Activated naive CD8-positive, alpha-beta T cell treated with anti-CD3 and anti-CD28 coated beads, Interleukin-2, amount 10 ng/mL, durations not matched to agents 7 days and 5 days (primary cell): ENCODE measurements at places on chromosomes 2 and 18. TPM values are rescaled to one million over a fixed set of nuclear protein-coding genes. Genes with fewer than 3 reads are reported as not detected.

DNA sequence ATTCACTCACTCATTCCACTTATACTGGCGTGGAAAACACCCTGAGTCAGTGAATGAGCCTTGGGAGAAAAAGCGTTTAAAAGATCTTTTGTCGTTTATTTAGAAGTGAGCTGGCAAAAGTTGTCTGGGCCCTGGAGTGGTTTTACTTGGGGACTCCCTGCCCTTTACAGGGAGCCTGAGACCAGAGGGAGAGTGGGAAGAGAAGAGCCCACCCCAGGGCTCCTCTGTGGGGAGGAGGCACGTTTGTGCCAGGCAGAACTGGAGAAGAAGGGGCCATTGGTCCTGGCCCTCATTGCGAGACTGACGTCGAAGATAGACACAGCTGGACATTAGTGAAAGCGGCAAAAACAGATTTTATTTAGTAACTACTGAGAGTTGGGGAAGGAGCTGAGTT lies 25.7 kb downstream of the DCDC2C start:
- H3K4me1 ChIP-seq: peaks cover 7% of the 10 kb centered on the region
- no peak for DNase-seq
- peaks cover 6% of the 10 kb centered on the region for H3K27me3 ChIP-seq
- no peaks in the 10 kb centered on the region for H3K36me3 ChIP-seq

DNA sequence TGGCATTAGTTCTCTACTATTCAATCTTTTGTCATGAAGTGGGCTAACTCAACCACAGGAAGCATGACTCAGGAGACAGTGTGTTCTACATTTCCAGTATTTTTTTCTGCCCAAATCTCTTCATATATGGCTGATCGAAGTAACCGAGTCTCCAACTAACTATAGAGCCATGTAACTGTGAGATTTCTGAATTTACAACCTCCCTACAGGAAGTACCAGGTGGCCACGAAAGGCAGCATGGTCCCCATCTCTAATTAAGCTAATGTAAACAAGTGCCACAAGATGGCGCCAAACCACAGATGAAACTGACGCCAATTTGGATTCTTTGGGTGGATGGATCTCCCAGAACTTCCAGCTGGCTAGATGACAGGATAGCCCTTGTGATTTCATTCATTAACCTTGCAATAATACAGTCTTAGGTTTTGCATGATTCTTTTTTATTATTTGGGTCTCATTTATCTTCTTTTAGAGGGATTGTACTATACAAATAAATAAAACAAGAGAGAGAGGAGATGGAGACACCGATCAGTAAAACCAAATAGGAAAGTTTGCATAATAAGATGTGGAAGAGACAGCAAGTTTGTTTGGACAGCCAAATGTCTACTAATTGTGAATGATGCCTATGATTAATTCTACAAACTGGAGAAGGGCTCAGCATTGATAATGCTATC lies 18.3 kb upstream of the ARHGAP15 start:
- DNase-seq: peak; percentile 45
- H3K4me3 ChIP-seq: peak overlapping the region; percentile 59
- no peaks in the 10 kb centered on the region for H3K27me3 ChIP-seq
- H3K4me1 ChIP-seq: peaks cover 30% of the 10 kb centered on the region
- peak overlapping the region; percentile 70 for H3K27ac ChIP-seq

DNA sequence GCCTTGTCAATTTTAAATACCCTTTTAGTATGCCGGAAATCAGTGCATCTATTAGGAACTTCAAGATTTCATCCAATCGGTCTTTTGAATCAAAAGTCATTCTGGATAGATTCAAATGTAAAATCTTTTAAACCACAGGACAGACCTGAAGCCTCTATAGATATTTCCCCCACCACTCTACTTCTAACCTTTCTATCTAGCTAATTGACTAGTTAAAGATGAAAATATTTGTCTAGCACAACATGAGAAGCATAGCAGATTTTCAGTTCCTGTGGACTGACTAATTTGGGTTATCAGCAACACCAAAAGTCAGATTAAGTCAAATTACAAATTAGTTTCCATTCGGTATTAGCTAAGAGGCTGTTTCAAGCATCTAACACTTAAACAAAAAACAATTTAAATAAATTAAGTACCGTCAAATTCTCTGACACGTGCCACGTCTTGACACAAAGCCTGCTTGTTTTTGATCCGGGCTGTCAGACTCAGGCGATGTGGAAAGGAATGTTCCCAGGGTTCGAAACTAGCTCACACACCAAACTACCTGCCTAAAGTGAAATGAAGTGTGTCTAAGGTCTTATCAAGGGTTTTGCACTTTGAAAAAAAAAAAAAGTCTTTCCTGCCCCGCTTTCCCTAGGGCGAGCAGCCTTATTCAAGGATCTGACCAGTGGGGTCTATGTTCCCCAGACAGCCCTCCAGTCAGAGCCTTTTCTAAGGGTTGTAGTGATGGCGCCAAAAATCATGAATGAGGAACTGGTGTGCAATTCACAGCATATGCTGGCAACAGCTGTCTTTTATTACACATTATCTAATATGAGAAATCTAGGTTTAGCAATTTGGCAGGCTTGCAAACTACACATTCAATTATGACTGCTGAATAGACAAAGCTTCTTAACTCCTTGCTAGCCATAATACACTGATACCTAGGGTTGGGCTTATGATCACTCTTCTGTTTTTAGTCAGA lies 4.7 kb downstream of the CYTIP start:
- H3K27me3 ChIP-seq: no peaks in the 10 kb centered on the region
- peak overlapping the region; percentile 90 for H3K4me3 ChIP-seq
- H3K4me1 ChIP-seq: peaks cover 27% of the 10 kb centered on the region
- peak overlapping the region; percentile 92 for H3K27ac ChIP-seq
- DNase-seq: no peak

DNA sequence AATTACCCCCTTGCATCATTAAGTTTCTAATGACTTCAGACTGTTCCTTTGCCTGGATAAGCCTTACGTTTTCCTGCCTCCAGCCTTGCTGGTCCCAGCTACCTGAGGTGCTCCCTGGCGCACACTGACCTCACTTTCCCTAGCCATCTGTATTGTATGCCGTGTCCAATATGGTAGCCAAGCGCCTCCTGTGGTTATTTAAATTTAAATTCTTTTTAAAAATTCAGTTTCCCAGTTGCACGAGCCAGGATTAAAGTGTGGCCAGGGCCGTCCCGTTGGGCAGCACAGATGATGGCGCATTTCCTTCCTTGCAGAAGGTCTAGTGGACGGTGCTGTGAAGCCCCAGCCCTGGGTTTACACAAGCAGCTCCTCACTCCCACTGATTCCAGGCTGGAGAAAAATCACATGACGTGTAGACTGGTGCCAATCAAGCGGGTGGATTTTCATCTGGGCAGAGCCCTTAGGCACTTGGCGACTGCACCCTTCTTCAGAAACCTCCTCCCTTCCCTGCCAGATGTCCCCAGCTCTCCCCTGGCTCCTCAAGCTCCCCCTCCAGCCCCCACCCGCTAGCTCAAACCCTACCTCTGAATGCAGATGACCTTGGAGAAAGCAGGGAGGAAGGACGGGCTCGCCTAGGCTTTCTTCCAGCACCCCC lies 33.9 kb downstream of the ACKR3 start:
- H3K27ac ChIP-seq: no peak overlapping the region
- no peak for DNase-seq
- H3K27me3 ChIP-seq: peaks cover 6% of the 10 kb centered on the region
- peaks cover 2% of the 10 kb centered on the region for H3K4me1 ChIP-seq

DNA sequence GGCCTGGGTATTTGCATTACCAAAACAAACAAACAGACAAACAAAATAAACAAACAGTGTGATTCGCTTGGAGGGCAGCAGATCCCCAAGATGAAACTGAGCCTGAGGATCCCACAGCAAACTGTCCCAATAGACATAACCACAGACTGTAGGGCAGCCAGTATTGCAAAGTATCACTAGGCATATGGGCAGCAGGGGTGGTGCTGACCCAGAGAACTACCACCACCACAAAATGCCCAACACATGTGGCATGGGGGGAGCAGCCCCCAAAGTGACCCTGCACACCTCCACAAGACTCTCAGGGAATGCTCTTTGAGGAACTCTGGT lies 330.1 kb downstream of the CYRIA start:
- H3K27ac ChIP-seq: no peak overlapping the region
- DNase-seq: no peak
- no peaks in the 10 kb centered on the region for H3K36me3 ChIP-seq
- H3K27me3 ChIP-seq: no peaks in the 10 kb centered on the region

DNA sequence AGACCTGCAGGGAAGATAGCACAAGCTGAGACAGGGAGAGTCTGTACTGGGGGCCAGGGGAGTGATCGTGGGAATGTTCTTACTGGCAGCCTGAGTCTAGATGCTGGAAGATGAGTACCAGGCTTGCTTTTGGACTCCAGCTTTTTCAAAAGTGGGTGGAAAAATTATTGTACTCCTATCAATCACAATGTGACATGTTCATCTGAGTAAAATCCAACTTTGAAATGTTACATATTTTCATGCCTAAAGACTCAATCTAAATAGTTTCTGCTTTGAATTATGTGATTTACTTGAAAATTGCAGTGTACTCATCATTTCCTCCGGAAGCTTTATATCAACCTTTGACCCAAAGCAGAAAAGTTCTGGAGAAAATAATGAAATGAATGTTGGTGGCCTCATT lies 49.7 kb upstream of the ST3GAL5 start:
- DNase-seq: no peak
- H3K4me3 ChIP-seq: no peak overlapping the region

- H3K4me3 ChIP-seq: peak overlapping the region; percentile 93
- no peaks in the 10 kb centered on the region for H3K27me3 ChIP-seq
- H3K4me1 ChIP-seq: peaks cover 71% of the 10 kb centered on the region
- DNase-seq: peak; percentile 79
Measured at GRCh38 chr2:105746177-105747080, 1.7 kb downstream of the NCK2 start.

DNA sequence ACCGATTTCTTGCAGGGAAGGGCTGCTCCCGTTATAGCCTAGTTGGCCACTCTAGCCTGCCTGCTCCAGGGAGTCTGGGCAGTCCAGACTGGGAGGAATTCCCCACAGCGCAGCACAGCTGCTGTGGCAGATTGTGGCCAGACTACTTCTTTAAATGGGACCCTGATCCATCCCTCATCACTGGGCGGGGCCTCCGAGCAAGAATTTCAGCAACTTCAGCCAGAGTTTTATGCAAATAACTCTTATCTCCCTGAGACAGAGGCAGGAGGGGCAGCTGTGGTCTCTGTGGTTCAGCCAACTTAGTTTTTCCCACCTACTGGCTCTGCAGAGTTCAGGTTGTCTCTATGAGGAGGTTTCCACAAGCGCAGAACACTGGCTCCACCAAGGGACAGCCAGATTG lies 1583.2 kb downstream of the SUCLG1 start:
- no peak for DNase-seq
- H3K27ac ChIP-seq: no peak overlapping the region
- H3K4me3 ChIP-seq: no peak overlapping the region
- no peaks in the 10 kb centered on the region for H3K4me1 ChIP-seq

GRCh38 chr18:79795446-79795845 lies 2.3 kb upstream of the KCNG2 start:
- DNase-seq: no peak
- peaks cover 2% of the 10 kb centered on the region for H3K36me3 ChIP-seq
- no peak overlapping the region for H3K27ac ChIP-seq
- H3K27me3 ChIP-seq: peaks cover 54% of the 10 kb centered on the region

GRCh38 chr2:167592441-167592840 lies 655.0 kb downstream of the STK39 start:
- H3K4me1 ChIP-seq: no peaks in the 10 kb centered on the region
- no peak overlapping the region for H3K4me3 ChIP-seq
- no peak overlapping the region for H3K27ac ChIP-seq
- no peaks in the 10 kb centered on the region for H3K36me3 ChIP-seq
- DNase-seq: no peak
- peaks cover 2% of the 10 kb centered on the region for H3K27me3 ChIP-seq

DNA sequence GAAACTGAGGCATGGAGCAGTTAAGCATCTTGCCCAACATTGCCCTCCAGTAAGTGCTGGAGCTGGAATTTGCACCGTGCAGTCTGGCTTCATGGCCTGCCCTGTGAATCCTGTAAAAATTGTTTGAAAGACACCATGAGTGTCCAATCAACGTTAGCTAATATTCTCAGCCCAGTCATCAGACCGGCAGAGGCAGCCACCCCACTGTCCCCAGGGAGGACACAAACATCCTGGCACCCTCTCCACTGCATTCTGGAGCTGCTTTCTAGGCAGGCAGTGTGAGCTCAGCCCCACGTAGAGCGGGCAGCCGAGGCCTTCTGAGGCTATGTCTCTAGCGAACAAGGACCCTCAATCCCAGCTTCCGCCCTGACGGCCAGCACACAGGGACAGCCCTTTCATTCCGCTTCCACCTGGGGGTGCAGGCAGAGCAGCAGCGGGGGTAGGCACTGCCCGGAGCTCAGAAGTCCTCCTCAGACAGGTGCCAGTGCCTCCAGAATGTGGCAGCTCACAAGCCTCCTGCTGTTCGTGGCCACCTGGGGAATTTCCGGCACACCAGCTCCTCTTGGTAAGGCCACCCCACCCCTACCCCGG lies 1.3 kb downstream of the PROC start:
- H3K27me3 ChIP-seq: peaks cover 34% of the 10 kb centered on the region
- H3K27ac ChIP-seq: no peak overlapping the region
- no peaks in the 10 kb centered on the region for H3K36me3 ChIP-seq

Gene SERPINB10
- not detected for total RNA-seq

Gene CTLA4
- 7.6 TPM for total RNA-seq

Gene ASXL2
- 58.5 TPM for total RNA-seq

Gene DAPL1
- total RNA-seq: not detected

Gene CFAP53
- total RNA-seq: 0.36 TPM

Gene CRYGC
- total RNA-seq: not detected
